ENCODE measurements at places on chromosomes 6 and 20. TPM values are rescaled to one million over a fixed set of nuclear protein-coding genes. Genes with fewer than 3 reads are reported as not detected.

Gene CTCFL
- not detected for total RNA-seq

Gene ULBP1
- total RNA-seq, result not detected

GRCh38 chr6:113629975-113630737 is 227.0 kb upstream of the MARCKS start:
- no peak for DNase-seq

GRCh38 chr6:33577718-33578117 is 2.4 kb downstream of the BAK1 start:
- no peak for DNase-seq

- no peak for DNase-seq
Measured at GRCh38 chr6:111411978-111412566, 70.9 kb downstream of the REV3L start.

GRCh38 chr6:29486577-29486976 is 1.2 kb downstream of the MAS1L start:
- no peak for DNase-seq

- no peak for DNase-seq
Measured at GRCh38 chr6:158850807-158851115, 31.6 kb upstream of the EZR start.

DNA sequence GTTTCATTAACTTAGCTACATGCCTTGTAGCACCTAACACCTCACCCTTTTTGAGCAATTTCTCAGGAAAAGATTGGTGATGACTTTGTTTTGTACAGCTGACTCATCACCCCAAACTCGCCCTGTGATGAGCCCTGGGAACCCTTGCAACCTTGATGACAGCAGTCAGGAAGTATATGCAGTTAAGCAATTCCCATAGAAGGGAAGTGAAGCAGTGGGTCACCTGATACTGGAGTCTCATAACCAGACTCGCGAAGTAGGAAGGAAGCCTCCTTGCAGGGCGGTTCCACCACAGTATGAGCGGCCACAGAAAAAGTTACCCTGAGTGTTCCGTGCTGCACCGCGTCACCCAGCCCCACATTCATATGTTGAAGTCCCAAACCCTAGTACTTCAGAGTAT is 82.0 kb upstream of the EDN1 start:
- DNase-seq, result no peak

Gene KHDC1
- 0.13 TPM for total RNA-seq

DNA sequence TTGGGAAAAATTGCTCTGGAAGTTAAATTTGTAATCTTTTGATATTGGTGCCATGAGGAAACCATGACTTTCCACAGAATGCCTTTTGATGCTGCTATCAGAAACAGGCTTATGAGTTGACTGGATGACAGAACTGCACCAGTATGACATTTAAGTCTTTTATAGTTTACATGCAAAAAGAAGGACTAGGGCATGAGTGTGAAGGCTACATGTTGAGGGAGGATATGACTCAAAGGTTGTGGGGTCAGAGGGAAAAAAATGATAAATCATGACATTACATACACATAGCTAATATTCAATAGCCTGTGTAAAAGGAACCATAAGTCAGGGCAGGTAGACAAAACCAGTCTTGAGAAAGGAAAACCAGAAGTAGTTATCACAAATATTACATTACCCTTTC is 182.2 kb downstream of the COL12A1 start:
- DNase-seq, result no peak

GRCh38 chr6:148971031-148971927 is 224.4 kb downstream of the UST start:
- DNase-seq, result no peak

GRCh38 chr6:143734641-143735063 is 56.9 kb downstream of the PHACTR2 start:
- no peak for DNase-seq

GRCh38 chr6:90199900-90200299 is 96.7 kb downstream of the BACH2 start:
- no peak for DNase-seq

Gene PTCHD4
- total RNA-seq, result 0.10 TPM

DNA sequence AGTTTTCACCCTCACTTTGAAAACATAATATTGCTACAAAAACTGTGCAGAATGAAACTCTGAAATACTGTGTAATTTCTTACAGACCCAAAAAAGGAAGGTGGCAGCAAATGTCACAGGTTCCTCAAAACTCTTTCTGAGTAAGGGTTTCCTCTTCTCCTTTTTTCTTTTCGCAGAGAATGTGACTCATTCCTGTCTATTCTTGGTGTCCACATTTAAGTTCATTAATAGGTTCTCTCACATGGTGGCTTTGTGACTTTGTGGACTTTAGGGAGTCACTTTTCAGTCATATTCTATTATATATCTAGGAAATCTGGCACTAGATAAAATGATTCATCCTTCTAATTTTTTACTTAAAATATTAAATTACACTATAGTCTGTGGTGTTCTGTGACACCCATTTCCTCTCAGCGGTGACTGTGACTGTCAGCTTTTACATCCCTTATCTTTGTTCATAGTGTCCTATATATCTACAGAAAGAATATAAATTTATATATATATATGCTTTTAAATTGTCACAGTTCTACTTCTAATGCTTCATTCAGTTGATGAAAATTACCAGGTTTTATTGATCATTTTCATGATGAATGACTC is 126.8 kb upstream of the HCRTR2 start:
- no peak for DNase-seq

- DNase-seq, result no peak
Measured at GRCh38 chr20:41344938-41345728, 4.5 kb downstream of the LPIN3 start.

DNA sequence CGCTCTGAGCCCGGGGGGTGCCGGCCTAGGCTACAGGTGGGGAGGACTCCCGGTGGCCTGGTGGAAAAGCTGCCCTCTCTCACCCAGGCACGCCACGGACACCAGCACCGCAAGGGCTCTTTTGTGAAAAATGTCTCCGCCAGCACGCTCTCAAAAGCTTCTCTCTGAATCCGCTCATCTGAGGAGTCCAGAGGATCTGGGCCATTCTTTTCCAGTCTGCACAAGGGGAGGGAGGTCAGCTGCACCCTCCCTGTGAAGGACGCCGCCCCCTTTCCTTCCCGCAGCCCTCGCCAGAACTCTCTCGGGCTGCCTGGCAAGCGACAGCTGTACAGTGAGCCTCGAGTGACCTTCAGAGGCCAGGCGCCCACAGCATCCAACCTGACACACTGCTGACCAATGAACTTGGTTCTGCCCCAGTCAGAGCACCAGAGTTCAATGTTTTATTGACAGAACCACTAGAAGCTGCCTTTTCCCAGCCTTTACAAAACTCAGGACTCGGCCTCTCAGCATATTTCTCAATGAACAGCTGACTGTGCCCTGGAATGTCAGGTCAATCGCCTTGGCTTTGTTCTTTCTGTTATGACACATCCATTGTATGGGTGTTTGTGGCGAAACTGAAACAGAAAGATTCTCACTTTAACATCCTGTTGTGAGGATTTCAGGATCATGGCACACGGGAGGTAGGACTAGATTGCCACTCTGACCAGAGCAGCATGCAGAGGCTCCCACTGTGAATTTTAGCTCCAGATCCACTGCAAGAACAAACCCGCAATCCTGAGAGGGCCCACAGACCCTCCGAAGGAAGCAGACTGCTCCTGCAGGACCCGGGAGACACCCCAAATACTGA is 26.7 kb downstream of the SERPINB9 start:
- DNase-seq, result no peak

GRCh38 chr6:138330763-138331162 is 46.9 kb upstream of the SMIM28 start:
- no peak for DNase-seq

DNA sequence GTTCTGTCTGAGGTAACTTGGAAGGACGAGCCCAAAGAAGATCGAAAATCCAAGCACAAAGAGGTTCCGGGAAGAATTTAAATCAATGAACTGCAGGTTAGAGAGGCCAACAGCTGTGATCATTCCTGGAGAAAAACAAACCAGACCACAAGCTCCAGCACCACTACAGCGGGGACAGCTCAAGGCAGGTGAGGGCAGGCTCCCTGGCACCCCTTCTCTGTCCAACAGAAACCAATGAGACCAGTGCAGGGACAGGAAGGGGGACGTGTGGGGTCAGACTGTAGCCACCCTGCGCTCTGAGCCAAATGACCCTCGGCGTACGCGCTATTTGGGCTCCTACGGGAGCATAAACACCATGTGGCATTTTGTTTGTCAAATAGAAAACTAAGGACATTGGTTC is 139.3 kb downstream of the SLC23A2 start:
- no peak for DNase-seq

DNA sequence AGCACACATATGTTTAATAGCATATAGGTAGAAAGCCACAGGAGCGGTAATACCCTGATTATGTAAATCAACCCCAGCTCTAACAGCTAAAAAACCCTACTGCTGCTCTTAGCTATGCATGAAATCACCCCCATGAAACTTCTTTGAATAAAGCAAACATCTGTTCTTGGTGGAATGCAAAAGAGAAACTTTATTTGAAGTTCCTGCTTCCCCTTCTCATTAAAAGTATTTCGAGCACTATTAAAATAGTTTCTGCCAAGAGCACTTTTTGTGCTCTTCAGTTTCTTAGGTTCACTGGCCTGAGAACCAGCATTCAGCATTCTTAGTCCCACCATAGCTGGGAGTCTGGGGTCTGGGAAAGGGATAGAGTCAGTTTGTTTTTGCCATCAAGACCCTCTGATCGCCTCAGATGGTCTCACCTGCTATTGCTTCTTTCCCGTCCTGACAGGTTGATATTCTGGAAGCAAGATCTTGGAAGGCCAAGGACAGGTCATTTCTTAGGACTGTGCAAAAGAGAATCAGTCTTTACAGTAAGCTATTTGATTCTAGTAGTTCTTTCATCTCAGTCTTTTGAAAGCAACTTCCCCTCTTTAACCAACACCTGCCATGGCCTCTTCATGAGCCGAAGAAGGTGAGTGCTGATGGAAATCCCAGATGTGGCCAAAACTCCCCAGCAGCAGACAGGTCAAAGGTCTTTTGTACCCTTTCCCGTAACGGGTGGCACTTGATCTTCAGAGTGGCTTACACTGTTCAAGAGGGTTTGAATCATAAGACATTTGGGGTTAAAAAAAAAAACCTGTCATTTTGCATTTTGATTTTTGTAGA is 76.5 kb upstream of the TMEM170B start:
- no peak for DNase-seq

Gene CUL9
- 64.4 TPM for total RNA-seq

Gene HIVEP2
- total RNA-seq, result 21.5 TPM

GRCh38 chr20:2698186-2698817 is 5.7 kb downstream of the EBF4 start:
- DNase-seq, result peak; percentile 74

GRCh38 chr6:132009175-132009574 is 58.0 kb upstream of the CCN2 start:
- DNase-seq, result no peak

DNA sequence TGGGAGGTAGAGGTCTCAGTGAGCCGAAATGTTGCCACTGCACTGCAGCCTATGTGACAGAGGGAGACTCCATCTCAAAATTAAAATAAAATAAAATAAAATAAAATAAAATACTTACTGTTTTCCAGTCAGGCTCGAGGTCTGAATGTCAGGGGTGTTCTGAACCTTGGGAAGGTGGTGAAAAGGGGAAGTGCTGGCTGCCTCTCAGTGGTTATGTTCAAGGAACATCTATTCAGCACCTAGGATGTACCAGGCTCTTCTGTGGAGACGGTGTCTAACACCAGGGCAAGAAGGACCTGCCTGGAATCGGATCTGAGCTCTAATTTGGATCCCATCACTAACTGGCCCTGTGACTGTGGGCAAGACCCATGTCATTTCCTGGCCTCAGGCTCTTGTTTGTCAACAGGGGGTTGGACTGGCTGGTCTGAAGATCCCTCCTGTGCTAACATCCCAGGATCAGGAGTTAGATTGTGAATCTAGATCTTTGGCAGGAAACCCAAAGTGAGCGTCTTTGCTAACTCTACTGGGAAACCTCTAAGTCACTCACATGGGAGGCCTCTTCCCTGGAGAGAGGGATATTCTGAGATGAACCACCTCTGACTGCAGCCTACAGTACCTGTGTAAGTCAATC is 63.4 kb upstream of the SIRPG start:
- no peak for DNase-seq

DNA sequence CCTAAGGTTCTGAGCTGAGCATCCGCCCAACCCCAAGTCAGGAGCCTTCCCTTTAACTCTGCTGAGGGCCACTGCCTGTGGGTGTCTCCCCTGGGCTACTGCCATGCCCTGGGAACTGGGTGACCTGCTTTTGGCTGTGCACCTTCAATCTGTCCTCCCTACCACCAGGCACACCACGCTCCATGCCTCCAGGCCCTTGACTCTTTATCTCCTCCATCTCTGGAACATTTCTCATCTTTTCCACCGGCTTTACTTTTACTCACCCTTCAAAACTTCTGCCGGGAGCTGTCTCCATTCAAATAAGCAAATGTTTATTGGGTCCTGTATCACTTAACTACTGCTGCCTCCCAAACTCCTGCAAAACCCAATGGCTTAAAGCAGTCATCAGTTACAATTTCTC is 83.3 kb upstream of the NHSL1 start:
- no peak for DNase-seq
